COR-L47 (cell line): ENCODE measurements at places on chromosomes 3 and 15.

- no peak for DNase-seq
These were observed 100.9 kb upstream of the ARHGEF3 start for GRCh38 chr3:56902468-56903160.

DNA sequence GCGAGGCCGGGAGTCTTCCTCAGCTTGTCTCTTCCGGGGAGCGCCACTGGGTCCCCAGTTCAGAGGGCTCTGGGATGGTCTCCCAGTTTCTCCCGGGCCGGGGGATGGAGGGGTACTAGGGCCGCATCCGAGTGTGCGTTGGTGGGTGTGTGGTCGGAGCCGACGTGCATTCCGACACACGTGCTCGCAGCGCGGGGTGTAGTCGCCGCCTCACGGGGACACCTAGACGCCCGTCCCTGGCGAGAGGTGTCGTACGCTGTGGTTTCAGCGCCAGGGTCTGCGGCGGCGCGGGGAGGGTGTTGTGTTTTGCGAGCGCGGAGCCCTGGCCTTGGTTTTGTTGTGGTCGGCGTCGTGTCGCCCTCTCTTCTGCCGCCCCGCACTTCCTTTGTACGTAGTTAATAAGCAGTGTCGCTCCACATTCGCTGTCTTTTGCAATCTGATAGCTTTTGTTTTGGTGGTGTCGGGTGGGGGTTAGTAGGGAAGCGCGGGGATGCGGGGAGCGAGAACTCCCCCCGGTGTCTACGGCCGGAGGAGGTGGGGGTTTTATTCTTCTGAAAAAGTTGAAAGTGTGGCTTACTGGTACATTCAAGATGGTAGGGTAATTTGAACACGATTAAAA, 2.2 kb downstream of the IGF1R start:
- DNase-seq: peak; percentile 31

DNA sequence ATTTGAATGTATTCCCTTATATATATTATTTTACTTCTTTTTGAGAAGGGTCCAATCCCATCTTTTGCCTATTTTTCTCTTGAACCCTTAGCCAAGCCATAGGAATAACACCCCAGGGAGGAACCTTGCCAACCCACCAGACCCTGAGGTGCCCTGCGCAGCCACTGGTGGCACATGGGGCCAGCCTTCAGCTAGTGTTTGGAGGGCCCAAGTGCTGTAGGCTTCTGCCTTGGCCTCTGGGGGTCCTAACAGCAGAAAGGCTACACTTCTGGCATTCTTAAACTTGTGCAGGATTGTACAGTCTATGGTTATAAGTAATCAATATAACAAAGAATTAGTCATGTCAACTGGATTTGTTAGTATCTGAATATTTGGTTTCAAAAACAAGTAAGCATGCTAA, 34.5 kb downstream of the RUVBL1 start:
- no peak for DNase-seq

DNA sequence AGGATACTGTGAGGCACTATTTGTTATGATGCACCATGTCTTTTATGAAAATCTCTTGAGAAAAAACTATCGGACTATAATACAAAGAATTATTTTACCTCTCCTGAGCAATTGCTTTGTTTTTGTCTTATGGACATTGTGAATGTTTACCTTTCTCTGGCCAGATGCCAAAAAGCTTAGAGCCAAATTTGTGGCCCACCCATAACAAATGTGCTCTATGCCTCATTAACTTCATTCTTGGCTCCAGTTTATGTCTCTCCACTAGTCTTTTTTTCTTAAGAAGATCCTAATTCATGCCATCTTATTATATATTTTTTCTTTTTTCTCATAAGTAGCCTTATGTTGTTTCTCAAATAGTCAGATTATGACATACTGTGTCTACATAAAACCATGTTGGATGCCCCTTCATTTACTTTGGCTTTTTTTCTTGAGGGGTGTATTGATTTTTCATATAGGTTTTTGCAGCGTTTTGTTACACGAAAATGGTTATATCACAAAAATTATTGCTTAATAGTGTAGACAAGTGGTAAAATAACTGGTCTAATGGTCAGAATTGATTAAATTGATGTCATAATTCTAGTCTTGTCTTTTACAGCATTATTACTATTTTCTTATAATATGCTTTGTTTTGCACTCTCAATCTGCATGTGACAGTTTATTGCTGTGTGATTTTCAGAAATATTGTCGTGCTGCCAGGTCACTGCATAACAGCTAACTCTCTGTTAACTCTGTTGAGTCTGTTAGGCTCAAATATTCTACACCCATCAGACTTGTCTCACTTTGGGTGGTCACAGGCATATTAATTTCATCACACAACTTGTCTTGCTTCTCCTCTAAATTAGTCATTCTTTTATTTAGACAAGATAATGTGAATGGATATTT, 18.2 kb downstream of the SENP8 start:
- peak; percentile 93 for DNase-seq

DNA sequence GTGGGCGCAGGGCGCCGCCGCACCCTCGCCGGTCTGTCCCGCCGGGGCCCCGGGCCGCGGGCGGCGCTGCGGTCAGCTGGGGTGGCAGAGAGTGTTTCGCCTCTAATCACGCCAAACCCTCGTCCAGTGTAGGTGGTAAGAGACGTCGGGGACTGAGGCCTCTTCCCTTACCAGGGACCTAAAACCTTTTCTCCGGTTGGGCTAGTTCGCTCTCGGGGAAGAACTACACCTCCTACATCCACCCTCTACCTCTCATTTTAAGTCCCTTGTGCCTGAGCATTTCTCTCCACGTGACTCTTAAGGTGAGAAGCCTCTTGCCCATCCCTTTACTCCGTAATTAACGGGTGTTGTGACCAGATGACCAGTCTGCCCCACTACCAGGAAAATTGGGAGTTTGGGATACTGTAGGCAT, 520 bp downstream of the TMEM42 start:
- DNase-seq: no peak

DNA sequence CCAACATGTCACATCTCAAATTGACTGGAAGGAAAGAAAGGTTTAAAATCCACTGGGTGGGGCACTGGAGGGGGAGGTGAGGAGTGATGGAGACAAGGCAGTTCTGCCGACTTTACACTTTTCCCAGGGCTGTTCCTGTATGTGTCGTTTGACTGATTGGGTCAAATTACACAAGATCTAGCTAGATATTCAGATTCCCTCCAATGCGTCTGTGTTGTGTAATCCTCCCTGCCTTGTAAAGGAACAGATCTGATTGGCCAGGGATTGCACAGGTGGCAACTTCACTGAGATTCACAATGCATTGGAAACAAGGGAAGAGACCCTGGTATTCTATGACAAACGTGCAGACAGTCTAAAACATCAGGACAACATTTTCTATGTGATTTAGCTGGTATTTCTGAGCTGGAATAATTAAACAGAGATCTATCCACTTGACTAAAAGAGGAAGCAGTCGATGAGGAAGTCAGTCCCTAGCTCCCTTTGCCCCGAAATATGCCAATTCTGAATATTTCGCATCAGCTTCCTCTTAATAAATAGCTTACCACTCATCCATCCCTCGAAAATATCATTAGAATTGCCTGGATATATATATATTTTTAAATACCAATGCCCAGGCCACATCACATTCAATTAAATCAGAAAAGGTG, 312.9 kb downstream of the RORA start:
- DNase-seq: no peak

GRCh38 chr3:123336001-123336400, 112.9 kb downstream of the ADCY5 start:
- no peak for DNase-seq

GRCh38 chr3:185444329-185444728, 54.5 kb downstream of the TMEM41A start:
- no peak for DNase-seq

DNA sequence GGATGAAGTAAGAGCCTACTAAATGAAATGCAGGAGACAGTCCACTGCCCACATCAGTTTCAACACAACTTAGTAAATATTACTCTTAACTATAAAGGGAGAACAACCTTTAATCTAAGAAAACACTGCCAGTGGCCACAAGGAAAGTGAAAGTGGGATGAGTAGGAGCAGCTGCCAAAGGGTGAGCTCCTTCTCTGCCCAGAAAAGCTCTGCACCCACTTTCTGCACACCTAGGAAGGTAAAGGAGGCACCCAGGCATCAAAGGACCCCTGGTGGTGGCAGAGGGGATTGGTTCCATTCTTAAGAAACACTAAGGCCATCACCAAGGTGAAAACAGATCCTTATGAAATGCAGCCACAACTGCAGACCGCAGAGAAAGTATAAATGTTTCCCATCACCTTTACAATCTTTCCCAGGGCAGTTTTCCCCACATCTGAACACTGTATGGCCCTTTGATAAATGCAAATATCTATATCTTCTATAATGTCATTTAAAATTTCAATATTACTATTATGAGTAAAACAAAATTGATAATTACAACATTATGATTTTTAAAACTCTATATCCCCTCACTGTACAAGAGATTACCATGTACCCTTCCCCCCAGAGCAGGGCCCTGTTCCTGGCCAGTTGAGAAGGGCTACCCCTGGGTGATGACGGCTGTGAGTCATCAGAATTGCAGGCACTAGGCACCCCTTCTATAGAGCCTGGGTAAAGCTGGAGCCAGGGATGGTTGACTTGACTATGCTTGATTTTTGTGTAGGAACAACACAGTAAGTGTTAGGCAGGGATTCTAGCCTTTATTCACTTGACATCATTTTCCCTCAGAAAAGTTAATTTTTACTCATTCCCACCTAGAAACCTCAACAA, 92.0 kb downstream of the SNRK start:
- DNase-seq: no peak

DNA sequence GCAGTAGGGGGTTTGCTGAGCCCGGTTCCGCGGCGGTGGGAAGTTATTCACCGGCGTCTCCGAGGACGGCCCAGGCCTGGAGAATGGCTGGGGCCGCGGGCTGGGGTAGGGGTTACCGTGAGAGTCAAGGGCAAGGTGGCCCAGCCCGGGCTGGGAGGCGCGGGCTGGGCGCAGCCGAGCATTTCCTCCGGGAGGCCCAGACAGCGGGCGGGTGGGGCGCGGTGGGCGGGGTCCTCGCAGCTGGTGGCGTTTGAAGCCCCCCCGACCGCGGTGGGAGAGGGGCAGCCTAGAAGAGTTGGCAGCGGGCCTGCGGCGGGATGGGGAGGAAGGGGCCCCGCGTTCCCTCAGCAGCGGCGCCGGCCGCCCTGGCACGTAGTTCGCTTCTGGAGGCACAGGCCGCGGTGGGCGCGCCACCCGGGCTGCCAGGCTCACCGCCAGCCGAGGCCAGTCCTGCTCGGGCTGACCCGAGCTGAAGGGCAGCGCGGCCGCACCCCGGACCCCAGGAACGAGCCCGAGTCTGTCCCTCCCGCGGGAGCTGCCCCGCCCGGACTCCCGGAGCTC, 960 bp upstream of the KLF13 start:
- DNase-seq: peak; percentile 70

DNA sequence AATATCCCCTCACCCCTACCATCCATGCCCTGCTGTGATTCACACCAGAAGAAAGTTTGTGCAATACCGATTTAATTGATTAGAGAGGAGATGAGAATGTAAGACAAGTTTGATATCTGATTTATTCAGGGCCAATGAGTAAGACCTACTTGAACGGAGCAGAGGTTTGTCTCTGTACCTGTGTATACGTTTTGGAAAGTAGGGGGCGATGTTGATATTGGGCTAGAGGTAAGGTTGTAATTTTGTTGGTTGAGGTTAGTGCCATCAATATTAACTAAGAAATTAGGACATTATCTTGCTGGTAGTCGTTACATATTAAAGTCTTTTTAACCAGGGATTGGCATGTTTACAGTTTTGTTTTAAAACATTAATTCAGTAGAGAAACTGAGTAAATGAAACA, 20.5 kb downstream of the EAF2 start:
- DNase-seq: peak; percentile 33

- no peak for DNase-seq
These were observed 22.9 kb downstream of the MAGI1 start for GRCh38 chr3:66015841-66016240.

DNA sequence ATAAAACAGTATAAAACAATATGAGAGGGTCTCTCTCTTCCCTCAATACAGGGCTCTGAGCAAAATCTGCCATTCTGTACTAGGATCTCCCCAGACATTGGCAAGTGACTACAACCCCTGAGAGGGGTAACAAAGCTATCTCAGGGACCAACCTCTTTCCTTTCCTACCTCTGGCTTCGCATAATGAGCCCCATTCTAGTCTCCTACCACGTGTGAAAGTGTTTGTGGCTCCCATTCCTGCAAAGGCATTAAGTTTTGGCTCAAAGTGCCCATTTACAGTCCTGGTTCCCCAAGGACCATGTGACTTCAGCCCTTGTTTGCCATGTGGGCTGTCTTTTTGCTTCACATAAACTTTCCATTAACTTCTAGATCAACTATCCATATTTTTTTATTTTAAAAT, 46.4 kb downstream of the SCN11A start:
- DNase-seq: no peak

DNA sequence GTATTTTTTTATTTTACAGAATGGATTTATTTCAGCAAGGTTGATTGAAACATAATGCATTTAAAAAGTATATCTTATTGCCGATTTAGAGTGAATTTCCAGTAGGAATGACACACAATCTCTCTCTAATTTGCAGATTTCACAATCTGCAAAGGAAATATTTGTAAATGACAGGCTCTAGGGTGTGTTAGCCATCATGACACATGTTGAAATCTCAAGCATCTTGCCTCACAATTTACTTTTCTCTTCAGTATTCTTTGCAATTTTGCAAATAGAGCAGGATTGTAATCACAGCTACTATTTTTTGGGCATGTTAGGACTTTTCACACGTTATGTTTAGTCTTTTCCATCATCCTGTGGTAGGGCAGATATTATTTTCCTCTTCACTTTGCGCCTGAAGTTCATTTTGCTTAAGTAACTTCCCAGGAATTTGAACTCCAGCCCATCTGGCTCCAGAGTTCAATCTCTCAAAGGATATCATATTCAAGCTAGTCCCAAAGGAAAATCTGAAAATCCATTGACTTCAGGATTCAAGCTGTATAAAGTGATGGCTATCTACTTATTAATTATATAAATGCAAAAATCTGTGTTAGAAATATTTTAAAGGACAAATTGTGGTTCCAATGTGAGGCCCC, 55.4 kb downstream of the ATP13A4 start:
- no peak for DNase-seq

GRCh38 chr3:178036451-178037144, 499.6 kb upstream of the KCNMB2 start:
- no peak for DNase-seq

GRCh38 chr3:114361391-114361790, 67.6 kb downstream of the TIGIT start:
- DNase-seq: no peak

- no peak for DNase-seq
These were observed 463.1 kb upstream of the ARHGEF26 start for GRCh38 chr3:153658136-153658535.

DNA sequence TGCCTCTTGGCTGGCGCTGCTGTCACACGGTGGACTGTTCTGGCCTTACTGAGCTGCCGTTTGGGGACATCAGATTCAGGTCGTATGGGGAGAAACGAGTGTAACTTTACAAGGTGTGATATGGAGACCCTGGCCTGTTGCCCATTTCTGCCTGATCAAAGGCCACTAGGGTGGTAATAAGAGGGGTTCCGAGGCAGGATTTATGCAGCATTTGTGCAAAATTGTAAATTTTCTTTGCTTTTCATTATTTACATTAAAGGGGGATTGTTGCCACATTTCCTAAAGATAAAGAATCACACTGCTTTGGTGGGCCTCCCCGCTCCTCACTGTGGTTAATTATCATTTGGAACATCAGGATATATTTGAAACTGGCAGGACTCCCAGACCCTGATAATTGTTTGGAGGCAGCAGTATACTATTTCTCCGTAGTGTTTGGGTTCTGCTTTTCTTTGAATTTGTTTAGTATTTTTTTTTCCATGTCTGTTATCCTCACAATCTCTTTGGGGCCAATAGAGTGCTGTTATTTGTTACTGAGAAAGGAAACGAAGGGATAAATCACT, 891 bp downstream of the NXPE3 start:
- DNase-seq: no peak

- DNase-seq: no peak
These were observed 396.1 kb downstream of the UNC13C start for GRCh38 chr15:54374184-54374952.
